ENCODE measurements at places on chromosomes 7 and 10.

GRCh38 chr10:10499839-10500238, 517.8 kb upstream of the CELF2 start:
- H3K4me1 ChIP-seq: no peaks in the 10 kb centered on the region
- DNase-seq: no peak
- no peak overlapping the region for H3K4me3 ChIP-seq
- H3K36me3 ChIP-seq: no peaks in the 10 kb centered on the region
- H3K27ac ChIP-seq: no peak overlapping the region

- no peak for DNase-seq
- no peak overlapping the region for H3K27ac ChIP-seq
- no peak overlapping the region for H3K4me3 ChIP-seq
- H3K27me3 ChIP-seq: no peaks in the 10 kb centered on the region
- no peaks in the 10 kb centered on the region for H3K4me1 ChIP-seq
Observed at GRCh38 chr10:130336617-130337304, 200.6 kb downstream of the GLRX3 start.

GRCh38 chr10:78944723-78945312, 123.9 kb upstream of the ZMIZ1 start:
- DNase-seq: no peak
- H3K4me1 ChIP-seq: peaks cover 4% of the 10 kb centered on the region
- H3K27ac ChIP-seq: no peak overlapping the region
- no peaks in the 10 kb centered on the region for H3K36me3 ChIP-seq
- H3K27me3 ChIP-seq: no peaks in the 10 kb centered on the region
- no peak overlapping the region for H3K4me3 ChIP-seq

DNA sequence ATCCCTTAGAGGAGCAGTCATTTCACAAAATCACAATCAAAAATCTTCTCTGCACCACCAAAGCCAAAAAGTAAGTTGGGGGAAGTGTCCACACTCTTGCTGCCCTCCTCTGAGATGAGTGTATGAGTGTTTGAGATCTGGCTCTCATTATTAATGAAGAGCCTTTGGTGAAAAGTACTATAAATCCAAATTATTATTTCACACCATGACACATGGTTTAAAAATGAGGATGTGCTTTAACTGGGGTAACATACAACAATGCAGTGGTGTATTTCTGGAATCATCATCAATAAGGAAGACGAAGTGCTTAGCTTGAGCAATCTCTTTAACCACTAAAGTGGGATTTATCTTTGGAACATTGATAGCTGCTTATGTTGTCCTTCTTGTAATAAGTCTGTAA, 114.2 kb upstream of the ADAM12 start:
- no peaks in the 10 kb centered on the region for H3K4me1 ChIP-seq
- no peak overlapping the region for H3K4me3 ChIP-seq
- no peak overlapping the region for H3K27ac ChIP-seq
- no peaks in the 10 kb centered on the region for H3K36me3 ChIP-seq

GRCh38 chr7:139914306-139915267, 85.5 kb downstream of the TBXAS1 start:
- no peaks in the 10 kb centered on the region for H3K36me3 ChIP-seq
- H3K4me1 ChIP-seq: no peaks in the 10 kb centered on the region
- H3K27ac ChIP-seq: no peak overlapping the region

- H3K4me3 ChIP-seq: no peak overlapping the region
- no peaks in the 10 kb centered on the region for H3K4me1 ChIP-seq
- DNase-seq: no peak
- H3K27me3 ChIP-seq: no peaks in the 10 kb centered on the region
Observed at GRCh38 chr10:33966946-33967345, 632.5 kb upstream of the NRP1 start.

DNA sequence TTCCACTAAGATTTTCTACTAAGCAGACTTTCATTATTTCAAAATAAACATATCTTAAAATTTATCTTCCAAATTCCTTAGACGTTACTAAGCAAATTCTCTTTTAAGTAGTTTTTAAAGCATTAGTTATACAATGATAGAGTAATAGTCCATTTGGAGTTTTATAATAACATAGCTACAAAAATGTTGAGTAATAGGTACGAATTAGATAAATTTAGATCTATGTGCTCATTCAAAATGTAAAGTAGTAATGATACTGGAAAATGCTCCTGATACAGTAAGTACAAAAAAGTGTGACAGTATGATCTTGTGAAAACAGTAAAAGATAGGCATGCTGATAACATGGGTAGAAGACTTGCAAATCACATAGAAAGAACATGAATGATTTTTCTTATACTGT, 4.5 kb downstream of the DMTF1 start:
- H3K4me1 ChIP-seq: no peaks in the 10 kb centered on the region
- H3K36me3 ChIP-seq: no peaks in the 10 kb centered on the region
- no peak for DNase-seq
- no peaks in the 10 kb centered on the region for H3K27me3 ChIP-seq
- H3K4me3 ChIP-seq: no peak overlapping the region

GRCh38 chr7:45061806-45062425, 26.9 kb downstream of the NACAD start:
- no peaks in the 10 kb centered on the region for H3K4me1 ChIP-seq
- 0 out of 2 replicates have a peak, but pooled peaks cover 4% of the 10 kb centered on the region for H3K36me3 ChIP-seq
- no peak overlapping the region for H3K4me3 ChIP-seq
- no peaks in the 10 kb centered on the region for H3K27me3 ChIP-seq
- DNase-seq: no peak
- H3K27ac ChIP-seq: no peak overlapping the region

DNA sequence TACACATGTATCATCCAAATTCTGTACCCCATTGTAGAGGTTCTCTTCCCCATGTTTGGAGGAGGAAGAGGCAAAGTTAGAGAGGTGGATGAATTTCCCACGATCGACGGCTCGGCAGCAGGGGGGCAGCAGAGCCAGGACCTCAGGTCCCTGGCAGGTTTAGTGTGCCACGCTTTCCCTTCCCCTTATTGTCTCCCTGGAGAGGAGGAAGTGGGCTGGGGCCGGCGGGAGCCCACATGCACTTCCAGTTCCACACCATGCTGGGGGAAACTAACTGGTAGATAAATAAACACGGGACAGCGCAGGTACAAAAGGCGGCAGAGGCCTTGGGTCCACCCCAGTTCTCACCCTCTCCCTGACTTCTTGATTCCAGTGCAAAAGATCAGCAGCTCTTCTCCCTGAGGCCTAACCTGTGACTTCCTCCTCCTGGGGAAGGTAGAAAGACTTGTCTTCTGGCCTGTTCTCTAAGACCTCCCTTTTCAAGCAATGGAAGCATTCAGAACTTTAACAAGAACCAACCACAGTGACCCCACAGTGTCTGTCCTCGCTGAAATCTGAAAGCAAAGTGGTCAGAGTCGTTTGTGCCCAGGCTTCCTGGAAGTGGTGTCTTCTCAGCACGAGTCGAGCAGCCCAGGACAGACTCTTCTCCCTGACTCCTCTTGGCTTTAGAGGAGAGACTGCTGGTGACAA, 30.5 kb upstream of the SRGN start:
- no peak overlapping the region for H3K27ac ChIP-seq
- no peaks in the 10 kb centered on the region for H3K4me1 ChIP-seq
- H3K36me3 ChIP-seq: no peaks in the 10 kb centered on the region
- DNase-seq: peak; percentile 47
- no peak overlapping the region for H3K4me3 ChIP-seq

DNA sequence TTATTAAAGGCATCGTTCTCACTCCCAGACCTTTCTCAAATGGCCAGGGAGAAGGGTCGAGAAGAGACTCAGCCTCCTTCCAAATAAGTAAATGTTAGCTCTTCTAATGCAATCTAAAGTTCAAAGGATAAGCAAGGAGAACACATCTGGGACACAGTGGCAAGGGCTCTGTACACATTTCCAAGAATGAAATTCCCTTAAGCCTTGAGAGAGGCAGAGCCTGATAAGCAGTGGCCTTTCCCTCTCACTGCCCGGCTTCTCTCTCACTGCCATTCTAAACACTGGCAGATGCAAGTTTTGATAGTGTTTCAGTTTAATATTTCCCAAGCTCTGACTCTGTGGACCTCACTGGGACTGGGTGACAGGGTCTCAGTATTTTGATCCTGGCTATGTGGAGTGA, 35.1 kb upstream of the EXOC4 start:
- DNase-seq: no peak
- H3K4me3 ChIP-seq: no peak overlapping the region
- H3K36me3 ChIP-seq: no peaks in the 10 kb centered on the region
- no peak overlapping the region for H3K27ac ChIP-seq

DNA sequence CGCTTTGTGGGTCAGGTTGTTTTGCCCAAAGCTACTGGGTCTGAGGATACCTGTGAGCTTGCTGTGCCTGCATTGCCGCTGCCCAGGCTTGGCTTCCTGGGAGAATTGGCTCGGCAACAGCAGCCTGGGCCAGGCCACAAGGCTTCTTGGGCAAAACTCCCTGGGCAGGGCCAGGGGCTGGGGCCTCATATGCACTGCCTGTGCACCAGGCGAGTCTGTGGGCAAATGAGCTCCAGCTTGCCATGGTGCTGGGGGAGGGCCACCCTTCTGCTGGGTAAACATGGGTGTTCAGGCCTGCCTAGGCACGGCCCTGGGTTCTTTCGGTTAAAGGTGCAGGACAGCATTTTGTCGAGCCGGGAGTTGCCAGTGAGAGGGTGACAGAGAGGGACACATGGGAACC, 19.4 kb downstream of the ZMIZ1 start:
- no peak for DNase-seq
- no peaks in the 10 kb centered on the region for H3K36me3 ChIP-seq
- H3K27me3 ChIP-seq: no peaks in the 10 kb centered on the region

DNA sequence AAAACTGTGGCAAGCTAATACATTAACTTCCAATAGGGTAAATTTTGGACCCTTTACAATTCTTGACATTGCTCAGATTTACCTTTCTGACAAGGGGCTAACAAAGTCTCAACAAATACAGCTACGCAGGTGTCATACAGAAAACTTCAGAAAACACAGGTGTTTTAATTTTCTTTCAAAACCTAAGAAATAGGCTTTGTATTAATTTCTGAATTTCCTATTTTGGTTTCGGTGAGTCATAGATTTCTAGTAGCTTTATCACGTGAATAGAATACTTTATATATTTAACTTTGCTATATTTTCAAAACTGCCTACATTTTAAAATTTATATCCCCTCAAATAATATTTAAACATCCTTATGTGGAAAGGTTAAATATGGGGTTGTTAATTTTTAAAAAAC, 215.3 kb downstream of the DGKB start:
- no peak overlapping the region for H3K4me3 ChIP-seq
- H3K27me3 ChIP-seq: no peaks in the 10 kb centered on the region
- no peaks in the 10 kb centered on the region for H3K4me1 ChIP-seq
- DNase-seq: no peak
- H3K36me3 ChIP-seq: no peaks in the 10 kb centered on the region

GRCh38 chr7:102125127-102125596, 161.5 kb upstream of the SH2B2 start:
- no peak overlapping the region for H3K4me3 ChIP-seq
- no peaks in the 10 kb centered on the region for H3K27me3 ChIP-seq
- H3K4me1 ChIP-seq: peaks cover 5% of the 10 kb centered on the region
- peak; percentile 65 for DNase-seq
- H3K36me3 ChIP-seq: no peaks in the 10 kb centered on the region
- H3K27ac ChIP-seq: peak overlapping the region; percentile 68

DNA sequence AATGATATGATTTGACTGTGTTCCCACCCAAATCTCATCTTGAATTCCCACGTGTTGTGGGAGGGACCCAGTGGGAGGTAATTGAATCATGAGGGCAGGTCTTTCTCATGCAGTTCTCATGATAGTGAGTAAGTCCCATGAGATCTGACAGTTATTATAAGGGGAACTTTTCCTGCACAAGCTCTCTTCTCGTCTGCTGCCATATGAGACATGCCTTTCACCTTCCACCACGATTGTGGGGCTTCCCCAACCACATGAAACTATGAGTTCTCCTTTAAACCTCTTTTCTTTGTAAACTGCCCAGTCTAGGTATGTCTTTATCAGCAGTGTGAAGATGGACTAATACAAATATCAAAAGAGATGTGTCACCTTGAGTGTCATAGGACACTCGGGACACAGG, 502.7 kb upstream of the PODXL start:
- H3K4me1 ChIP-seq: no peaks in the 10 kb centered on the region
- DNase-seq: no peak

GRCh38 chr7:157299613-157300368, 37.0 kb upstream of the DNAJB6 start:
- H3K4me1 ChIP-seq: peaks cover 2% of the 10 kb centered on the region
- H3K27me3 ChIP-seq: no peaks in the 10 kb centered on the region
- no peak overlapping the region for H3K4me3 ChIP-seq
- DNase-seq: no peak
- H3K27ac ChIP-seq: no peak overlapping the region

DNA sequence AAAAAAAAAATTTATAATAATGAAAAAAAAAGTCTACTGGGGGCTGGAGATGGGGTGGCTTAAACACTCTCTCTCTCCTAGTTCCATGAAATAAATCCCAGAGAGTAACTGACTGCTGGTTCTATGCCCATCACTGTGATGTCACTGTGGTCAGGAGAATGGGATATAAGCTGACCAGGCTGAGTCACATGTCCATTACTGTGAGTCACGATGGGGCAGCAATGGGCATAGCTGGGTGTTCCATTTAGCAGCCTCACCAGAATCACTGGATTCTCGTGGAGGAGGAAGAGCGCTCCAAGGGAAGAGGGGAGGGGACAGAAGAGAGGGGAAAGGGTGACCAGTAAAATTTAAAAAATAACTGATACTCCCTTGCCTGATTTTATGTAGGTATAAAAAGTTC, 37.1 kb downstream of the MASTL start:
- no peak for DNase-seq
- no peaks in the 10 kb centered on the region for H3K27me3 ChIP-seq
- no peaks in the 10 kb centered on the region for H3K4me1 ChIP-seq
- H3K36me3 ChIP-seq: no peaks in the 10 kb centered on the region
- H3K27ac ChIP-seq: no peak overlapping the region

GRCh38 chr7:98753989-98754479, 115.8 kb downstream of the TMEM130 start:
- H3K27ac ChIP-seq: peak overlapping the region; percentile 7
- no peaks in the 10 kb centered on the region for H3K27me3 ChIP-seq
- no peaks in the 10 kb centered on the region for H3K4me1 ChIP-seq

DNA sequence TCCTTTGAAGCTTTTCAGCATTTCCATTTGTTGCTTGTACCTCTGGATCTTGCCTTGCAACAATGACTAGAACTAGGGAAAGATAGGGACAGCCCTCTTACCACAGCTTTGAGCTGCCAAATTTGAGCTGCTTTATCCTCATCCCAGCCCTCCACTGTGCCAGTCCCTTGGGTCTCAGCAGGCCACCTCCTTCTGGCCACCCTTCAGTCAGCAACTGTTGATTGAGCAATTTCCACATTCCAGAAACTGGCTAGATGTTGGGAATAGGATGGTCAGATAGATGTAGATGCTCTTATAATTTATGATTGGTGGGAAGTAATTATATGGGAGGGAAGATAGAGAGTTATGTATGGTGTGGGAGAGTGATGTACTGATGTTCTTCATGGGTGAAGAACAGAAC, 100.1 kb downstream of the ST7 start:
- H3K27ac ChIP-seq: no peak overlapping the region
- H3K27me3 ChIP-seq: no peaks in the 10 kb centered on the region
- H3K4me3 ChIP-seq: no peak overlapping the region
- H3K4me1 ChIP-seq: no peaks in the 10 kb centered on the region

DNA sequence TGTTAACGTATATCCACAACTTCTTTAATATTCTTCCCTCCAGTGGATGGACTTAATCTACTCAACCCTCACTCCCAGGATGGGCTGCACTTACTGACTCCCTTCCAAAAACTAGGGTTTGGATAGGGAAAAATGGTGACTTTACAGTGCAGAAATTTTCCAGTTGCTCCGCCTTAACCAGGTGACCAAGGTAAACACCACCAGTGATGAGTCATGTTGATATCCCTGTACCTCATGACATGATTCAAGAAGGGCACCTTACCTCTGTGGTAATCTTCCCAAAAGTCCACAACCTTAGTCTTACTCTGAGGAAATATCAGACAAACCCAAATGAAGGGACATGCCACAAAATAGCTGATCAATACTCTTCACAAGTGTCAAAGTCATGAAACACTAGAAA, 3.5 kb upstream of the GSTK1 start:
- no peaks in the 10 kb centered on the region for H3K4me1 ChIP-seq
- no peak overlapping the region for H3K4me3 ChIP-seq
- H3K27me3 ChIP-seq: no peaks in the 10 kb centered on the region
- no peaks in the 10 kb centered on the region for H3K36me3 ChIP-seq

All from H1 (cell line).